Upper lobe of left lung (tissue), 6 donors: ENCODE measurements at places on chromosomes 5 and 9. TPM values are rescaled to one million over a fixed set of nuclear protein-coding genes. Genes with fewer than 3 reads are reported as not detected.
A peak's percentile ranks its signal among the peaks of the same experiment; 100 is the strongest.

- no peaks in the 10 kb centered on the region for H3K27me3 ChIP-seq
- no peak overlapping the region for H3K4me3 ChIP-seq
- H3K36me3 ChIP-seq = no peaks in the 10 kb centered on the region
- peak overlapping the region; percentile 53 for H3K27ac ChIP-seq
- DNase-seq = no peak
These were observed 17.5 kb downstream of the ATOX1 start for GRCh38 chr5:151740958-151741373.

GRCh38 chr5:60634051-60634450 lies 65.9 kb downstream of the DEPDC1B start:
- H3K27me3 ChIP-seq = no peaks in the 10 kb centered on the region
- H3K27ac ChIP-seq = no peak overlapping the region
- H3K4me1 ChIP-seq = no peaks in the 10 kb centered on the region
- no peak overlapping the region for H3K4me3 ChIP-seq
- no peak for DNase-seq

- no peak for DNase-seq
- no peak overlapping the region for H3K4me3 ChIP-seq
- no peaks in the 10 kb centered on the region for H3K27me3 ChIP-seq
- no peaks in the 10 kb centered on the region for H3K36me3 ChIP-seq
- no peaks in the 10 kb centered on the region for H3K4me1 ChIP-seq
- no peak overlapping the region for H3K27ac ChIP-seq
These were observed 120.7 kb downstream of the PAPPA start for GRCh38 chr9:116274293-116274692.

DNA sequence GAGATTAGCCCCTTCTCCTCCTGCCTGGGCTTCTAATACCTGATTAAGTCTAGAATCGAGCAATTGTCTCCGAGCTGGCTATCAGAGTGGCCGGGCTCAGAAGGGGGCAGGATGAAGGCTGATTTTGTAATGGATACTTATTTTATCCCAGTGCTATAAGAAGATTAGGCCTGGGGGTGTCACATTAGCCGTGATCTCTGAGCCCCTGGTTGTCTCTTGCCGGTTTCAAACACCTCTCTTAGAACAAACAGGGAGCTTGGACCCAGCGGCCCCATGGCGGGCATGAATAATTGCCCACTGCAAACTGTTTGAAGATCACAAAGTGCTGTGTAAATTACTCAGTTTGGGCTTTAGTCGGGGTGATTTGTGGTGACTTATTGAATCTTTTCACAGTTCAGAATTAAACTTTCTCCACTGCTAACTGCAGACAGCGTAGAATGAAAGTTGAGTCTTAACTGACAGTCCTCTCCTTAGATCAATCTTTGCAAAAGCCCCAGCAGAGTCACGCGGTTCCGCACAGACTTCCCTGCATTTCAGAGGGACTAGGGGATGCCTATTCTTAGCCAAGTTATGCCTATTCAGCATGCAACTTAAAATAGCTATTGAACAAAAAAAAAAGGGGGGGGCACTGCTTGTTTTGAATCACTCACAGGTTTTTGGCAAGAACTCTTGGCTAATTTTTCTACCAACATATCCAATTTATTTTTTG lies 200.6 kb upstream of the IRX1 start:
- DNase-seq = no peak
- H3K36me3 ChIP-seq = no peaks in the 10 kb centered on the region
- no peak overlapping the region for H3K4me3 ChIP-seq
- H3K27me3 ChIP-seq = no peaks in the 10 kb centered on the region

GRCh38 chr5:1799110-1799601 lies 481 bp downstream of the MRPL36 start:
- H3K4me3 ChIP-seq = peak overlapping the region; percentile 98
- H3K27me3 ChIP-seq = no peaks in the 10 kb centered on the region
- peaks cover 36% of the 10 kb centered on the region for H3K36me3 ChIP-seq
- peak overlapping the region; percentile 90 for H3K27ac ChIP-seq

DNA sequence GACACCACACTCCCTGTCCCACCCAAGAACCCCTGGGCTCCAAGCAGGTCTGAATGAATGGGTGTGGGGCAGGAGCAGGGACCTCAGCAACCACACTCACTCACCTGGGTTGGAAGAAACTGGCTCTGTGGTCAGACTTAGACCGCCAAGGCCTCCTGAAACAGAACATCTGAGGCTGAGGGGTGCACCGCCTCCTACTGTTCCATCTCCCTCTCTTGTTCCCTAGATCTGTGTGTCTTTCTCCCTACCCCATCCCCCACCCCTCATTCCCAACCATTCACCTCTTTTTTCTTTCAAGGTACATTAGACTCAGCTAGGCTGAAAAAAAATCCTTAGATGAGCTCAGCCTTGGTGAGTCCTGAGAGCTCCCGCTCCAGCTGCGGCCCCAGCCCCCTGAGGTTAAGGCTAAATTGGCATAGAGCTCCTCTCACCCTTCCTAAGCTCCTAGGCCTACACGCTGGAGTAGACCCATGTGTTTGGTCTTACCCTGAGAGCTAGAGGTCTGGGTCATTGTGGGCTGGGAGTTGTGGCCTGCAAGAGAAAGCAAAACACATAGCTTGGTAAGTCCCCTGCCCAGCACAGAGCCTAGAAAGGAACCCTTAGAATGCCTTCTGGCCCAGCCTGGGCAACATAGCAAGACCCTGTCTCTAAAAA lies 4.8 kb downstream of the ECSCR start:
- no peak for DNase-seq
- H3K27me3 ChIP-seq = no peaks in the 10 kb centered on the region
- no peak overlapping the region for H3K4me3 ChIP-seq
- H3K27ac ChIP-seq = no peak overlapping the region

Gene SLC36A2
- not detected for total RNA-seq

Gene LRRC19
- total RNA-seq = 0.37 TPM

Gene SPATA31C1
- not detected for total RNA-seq
